Activated CD4-positive, alpha-beta T cell treated with anti-CD3 and anti-CD28 coated beads, Interleukin-2, amount 50 U/mL, for 48 hours (primary cell): ENCODE measurements at places on chromosomes 2 and 18.

DNA sequence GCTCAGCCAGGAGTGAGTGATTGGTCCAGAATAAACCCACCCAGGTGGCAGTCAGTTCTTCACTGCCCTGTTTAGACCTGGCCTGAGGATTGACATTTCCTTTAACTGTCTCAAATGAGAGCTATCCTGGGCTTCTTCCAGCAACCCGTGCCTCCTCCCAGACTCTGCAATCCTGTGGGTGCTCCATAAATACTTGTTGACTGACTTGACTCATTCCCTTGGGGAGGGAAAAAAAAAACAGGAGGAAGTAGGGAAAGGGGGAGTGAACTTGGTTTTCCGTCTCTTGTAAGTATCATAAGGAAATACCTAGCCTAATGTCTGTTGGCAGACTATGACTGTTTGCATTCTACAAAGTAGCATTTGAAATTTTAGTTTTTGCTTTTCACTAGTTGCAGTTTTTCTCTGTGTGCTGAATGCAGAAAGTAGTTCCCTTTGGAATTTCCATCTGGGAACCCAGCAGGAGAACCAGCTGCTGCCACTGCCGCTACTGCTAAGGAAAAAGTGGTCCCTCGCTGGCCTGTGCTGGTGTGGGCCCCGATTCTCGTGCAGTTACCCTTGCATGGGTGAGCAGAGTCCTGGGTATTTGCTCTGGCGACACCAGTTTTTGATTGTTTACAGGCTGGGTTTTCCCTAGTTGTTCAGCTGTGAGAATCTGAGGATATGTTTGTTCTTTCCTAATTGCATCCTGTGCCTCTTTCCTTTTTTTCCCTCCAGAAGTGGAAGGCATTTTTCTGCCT is 78.8 kb downstream of the TGOLN2 start:
- no peak for DNase-seq

- no peak for DNase-seq
These were observed 98.7 kb downstream of the STPG4 start for GRCh38 chr2:47056374-47056773.

GRCh38 chr2:205139822-205140463 is 542.4 kb upstream of the NRP2 start:
- no peak for DNase-seq

GRCh38 chr2:62624855-62625254 is 80.7 kb upstream of the EHBP1 start:
- DNase-seq, result no peak
